ENCODE measurements at places on chromosomes 5 and 9. TPM values are rescaled to one million over a fixed set of nuclear protein-coding genes. Genes with fewer than 3 reads are reported as not detected.

The CCL28 gene
- 1.6 TPM for total RNA-seq

The GDA gene
- 0.29 TPM for total RNA-seq

GRCh38 chr9:69151506-69151905, 22.6 kb upstream of the TJP2 start:
- no peak for DNase-seq

DNA sequence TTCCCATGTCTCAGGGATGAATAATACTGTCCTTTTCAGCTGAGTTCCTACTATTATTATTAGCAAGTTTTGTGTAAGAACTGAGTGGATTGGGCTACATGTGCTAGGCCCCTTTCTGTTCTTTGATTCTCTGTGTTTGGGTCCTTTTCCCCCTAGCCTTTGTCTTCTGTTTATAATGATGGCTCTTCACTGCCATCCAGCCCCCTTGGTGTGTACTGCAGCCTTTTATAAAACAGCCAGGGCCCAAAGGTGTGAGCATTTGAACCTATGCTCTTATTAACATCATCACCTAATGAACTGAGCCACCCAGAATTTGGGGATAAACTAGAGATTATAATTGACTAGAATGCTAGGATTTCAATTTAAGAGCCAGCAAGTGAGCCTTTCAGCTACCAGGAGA, 52.6 kb downstream of the PLAC8L1 start:
- DNase-seq, result no peak

- DNase-seq, result no peak
Observed at GRCh38 chr9:99106044-99106375, 1.1 kb downstream of the TGFBR1 start.

DNA sequence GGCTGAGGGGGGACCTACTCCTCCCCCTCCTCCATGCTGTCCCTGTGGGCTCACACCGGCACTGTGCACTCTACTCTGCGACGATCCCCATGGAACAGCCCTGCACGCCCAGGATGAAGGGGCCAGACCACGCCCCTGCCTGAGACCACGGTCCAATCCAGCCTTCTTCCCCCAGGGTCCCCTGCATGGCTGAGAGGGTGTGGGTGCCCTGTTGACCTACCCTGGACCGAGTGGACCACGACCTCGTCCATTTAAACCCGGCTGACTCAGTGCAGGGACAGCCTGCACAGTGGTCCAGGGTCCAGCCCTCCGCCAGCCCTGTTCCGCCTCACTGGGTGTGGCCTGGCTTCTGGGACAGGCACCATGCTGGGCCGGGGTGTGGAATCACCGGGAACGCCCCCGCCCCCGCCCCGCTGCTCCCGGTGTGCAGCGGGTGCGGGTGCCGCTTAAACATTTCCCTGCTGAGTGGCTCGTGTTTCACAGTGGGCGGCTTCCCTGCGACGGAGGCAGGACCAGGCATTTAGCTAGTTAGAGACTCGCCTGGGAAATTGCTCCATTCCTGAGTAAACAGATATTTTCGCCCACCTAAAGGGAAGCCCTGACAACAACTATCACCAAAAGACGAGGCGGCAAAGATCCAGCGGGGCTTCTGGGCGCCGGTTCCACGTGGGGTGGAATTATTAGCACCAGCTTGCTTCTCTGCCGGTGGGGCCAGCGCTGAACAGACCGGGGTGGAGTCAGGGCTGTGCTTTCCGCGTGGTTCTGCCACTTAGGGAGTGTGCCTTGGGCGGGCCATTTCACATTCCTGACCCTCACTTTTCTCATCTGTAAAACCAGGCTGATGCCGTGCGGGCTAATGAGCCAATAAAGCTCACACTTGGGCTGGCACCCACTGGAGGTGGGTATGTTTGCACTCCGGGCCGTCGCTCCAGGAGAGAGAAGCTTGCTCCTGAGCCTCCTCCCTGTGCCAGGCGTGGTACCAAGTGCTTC, 22.6 kb downstream of the DBH start:
- DNase-seq, result peak; percentile 73

DNA sequence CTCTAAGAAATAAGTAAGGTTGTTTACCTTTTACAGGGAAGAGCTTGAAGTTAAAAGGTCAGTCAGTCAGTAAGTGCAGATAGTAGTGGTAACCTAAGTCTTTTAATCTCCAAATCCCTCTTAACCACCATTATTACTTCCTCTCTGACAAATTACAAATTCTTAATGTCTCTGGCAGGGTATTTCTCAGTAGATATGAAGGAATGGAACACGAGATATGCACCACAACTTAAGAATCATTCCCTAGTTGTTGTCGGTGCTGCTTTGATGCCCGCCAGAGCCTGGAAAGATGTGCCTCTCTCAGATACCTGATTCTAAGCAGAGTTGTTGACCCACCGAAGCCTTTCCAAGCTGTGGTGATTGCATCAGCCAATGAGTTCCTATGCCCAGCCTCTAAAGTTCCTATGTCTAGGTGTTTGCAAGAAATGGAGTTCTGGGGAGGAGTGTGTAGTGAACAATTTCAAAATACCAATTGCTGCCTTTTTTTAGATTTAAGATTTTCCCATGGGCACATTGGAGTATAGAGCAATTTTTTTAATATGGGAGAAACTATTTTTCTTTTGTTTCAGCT, 78.5 kb downstream of the CD180 start:
- no peak for DNase-seq

DNA sequence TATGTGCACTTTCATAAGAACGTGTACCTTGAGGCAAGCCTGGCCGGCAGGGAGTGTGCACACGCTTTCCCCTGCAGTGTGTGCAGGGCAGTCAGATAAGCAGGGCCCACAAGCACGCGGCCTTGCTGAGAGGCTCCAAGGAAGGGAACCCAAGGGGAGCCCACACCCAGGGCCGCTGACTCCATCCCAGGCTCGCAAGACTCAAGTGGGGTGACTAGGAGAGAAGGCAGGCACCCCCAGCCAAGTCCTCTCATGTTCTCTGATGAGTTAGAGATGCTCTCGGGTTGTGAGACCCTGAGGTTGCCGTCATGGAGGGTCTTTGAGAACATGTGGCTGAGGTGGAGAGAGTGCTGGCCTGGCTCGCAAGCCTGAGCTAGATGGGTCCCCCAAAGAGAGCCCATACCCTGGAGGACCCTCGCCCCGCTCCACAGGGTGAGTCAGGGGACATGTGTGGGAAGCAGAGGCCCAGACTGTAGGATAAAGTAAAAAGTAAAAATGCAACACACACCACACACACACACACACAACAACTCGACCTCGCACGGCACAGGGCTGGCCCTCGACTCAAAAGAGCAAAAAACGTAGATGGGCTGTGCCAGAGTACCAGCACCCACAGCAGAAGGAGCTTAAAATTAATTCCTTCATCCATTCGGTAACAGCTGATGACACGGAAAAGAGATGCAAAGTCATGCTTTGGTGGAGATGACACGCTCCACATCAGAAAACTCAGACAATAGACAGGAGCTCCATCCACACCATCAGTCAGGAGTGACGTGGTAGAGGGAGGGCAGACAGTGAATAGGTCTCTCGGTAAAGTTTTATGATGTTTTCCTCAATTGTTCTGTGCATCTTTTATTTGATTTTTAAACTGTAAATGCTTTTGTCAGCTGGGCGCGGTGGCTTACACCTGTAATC, 54.8 kb upstream of the NKD2 start:
- DNase-seq, result no peak

DNA sequence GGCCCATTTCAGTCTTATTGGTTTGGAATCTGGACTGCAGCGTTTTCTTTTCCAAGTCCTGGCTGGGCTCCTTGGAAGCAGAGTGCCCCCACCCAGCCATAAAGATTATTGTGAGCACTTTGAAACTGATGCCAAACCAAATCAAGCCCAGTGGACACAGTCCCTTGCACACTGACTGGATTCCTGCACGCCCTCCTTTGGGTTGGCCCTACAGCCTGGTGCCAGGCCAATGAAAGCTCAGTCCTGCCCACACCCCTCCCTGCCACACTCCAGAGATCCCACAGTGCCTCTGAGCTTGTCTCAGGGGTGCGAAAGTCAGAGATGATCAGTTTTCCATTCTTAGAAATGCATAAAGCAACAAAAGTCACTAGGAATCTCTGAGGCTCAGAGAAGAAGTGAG, 181.9 kb downstream of the CETN3 start:
- DNase-seq, result peak; percentile 26

Measured in left cardiac atrium (tissue), 4 donors.